Stimulated activated CD4-positive, alpha-beta T cell treated with anti-CD3 and anti-CD28 coated beads, TNF-alpha, amount 100 ng/mL, for 24 hours (primary cell): ENCODE measurements at places on chromosomes 11 and 22.

GRCh38 chr22:27840436-27840835 is 38.9 kb upstream of the MN1 start:
- no peak for DNase-seq

DNA sequence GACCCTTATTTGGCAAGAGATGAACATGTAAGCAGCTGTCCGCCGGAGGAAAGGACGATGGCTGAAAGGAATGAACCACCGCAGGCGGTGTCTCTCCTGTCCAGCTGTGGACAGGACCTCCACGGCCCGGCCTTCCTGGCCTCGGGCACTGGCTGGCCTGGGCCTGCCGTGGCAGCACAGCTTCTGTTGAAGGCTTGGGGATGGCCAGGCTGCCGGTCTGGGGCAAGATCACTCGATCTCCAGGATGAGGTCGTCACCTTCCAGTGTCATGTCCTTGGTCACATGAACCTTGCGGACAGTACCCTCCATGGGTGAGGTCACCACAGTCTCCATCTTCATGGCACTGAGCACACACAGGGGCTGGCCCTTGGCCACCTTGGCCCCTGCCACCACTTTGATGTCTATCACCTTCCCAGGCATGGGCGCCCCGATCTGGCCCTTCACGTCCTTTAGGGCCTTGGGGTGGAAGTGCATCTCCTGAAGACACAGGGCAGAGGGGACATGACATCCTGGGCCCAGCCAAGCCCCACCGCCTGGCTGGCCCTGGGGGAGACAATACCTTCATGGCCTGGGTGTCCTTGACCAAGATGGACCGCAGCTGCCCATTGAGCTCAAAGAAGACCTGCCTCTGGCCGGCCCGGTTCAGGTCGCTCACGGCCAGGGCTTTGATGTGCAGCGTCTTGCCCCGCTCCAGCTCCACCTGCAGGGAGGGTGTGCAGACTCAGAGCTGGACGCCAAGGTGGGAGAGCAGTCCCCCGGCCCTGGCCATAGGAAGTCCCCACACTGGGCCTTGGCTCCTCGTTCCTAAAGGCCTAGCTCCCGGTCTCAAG is 5.6 kb downstream of the RCE1 start:
- no peak for DNase-seq

DNA sequence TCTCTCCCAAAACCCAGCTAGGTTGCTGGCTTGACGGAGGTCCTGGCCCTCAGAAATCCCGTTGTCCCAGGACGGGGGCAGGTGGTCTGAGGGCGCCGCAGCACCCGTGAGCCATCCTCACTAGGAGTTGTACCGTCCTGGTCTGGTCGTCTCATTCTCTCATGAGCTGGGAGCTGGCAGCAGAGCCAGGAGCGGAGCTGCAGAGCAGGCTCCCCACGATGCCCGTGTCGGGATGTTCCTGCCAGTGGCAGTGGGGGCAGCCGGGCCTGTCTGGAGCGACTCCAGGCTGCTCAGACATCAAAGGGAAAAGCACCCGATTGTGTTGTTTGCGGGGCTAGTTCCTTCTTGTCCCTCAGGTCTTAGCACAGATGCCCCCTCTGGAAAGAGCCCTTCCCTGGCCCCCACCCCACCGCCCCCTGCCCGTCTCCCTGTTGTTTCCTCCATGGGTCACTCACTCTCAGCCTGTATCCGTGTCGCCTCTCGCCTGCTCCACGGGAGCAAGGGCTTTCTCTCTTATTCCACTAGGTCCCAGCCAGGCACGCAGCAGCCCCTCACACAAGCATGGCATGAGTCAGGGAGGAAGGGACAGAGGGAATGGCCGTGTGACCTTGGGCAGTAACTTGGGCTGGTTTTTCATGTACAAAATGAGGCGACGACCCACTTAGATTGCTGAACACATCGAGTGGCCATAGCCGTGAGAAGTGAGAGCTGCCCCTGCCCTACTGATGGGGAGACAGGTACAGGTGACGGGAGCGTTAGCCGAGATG is 23.2 kb upstream of the MGAT3 start:
- DNase-seq = no peak

- DNase-seq = no peak
Observed at GRCh38 chr11:31641477-31642062, 132.0 kb downstream of the ELP4 start.
